CD4-positive, alpha-beta T cell treated with Interleukin-2 at 100 ng/mL for 4 hours (primary cell): ENCODE measurements at places on chromosomes 4 and X.

GRCh38 chr4:16785793-16786527 lies 112.5 kb downstream of the LDB2 start:
- no peak for DNase-seq

GRCh38 chr4:168059251-168059650 lies 33.1 kb upstream of the ANXA10 start:
- DNase-seq: no peak

- no peak for DNase-seq
Measured at GRCh38 chr4:89906777-89907521, 12.3 kb downstream of the MMRN1 start.

DNA sequence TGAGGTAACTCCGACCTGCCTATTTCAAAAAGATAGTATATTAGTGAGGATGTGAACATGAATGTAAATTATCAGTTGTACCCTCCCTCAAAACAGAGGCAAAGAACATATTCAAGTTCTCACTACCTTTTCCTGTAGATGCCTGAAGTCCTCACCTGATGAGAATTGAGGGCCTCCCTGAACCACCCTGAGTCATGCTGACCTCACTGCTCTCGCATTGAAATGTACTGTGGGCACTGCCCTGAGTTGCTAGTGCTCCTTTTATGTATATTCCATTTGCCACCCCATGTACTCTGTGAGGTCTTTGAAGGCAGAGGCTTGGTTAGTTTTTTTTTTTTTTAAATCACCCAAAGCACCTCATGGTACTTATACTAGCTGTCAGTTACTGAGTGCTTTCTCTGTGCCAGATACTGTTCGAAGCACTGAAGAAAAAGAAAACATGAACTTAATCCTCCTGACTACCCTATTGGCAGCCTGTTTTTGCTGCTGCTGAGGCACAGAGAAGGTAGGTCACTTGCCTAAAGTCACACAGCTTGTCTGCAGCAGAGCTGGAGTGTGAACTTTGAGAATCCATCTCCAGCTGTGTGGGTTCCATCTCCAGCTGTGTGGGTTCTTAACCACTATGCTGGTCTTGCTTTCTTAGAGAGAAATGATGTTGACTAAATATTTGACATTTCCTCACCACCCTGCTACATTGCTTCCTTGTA lies 253.1 kb upstream of the GPC4 start:
- DNase-seq: no peak

- peak; percentile 2 for DNase-seq
Measured at GRCh38 chrX:2325076-2325784, 175.5 kb downstream of the DHRSX start.

GRCh38 chr4:70958681-70959080 lies 34.8 kb upstream of the DCK start:
- no peak for DNase-seq

GRCh38 chr4:44121210-44121609 lies 327.4 kb downstream of the KCTD8 start:
- DNase-seq: no peak
